ENCODE measurements at places on chromosomes 13 and 19.

GRCh38 chr13:35791184-35791851 is 314.8 kb upstream of the MAB21L1 start:
- no peak for DNase-seq

DNA sequence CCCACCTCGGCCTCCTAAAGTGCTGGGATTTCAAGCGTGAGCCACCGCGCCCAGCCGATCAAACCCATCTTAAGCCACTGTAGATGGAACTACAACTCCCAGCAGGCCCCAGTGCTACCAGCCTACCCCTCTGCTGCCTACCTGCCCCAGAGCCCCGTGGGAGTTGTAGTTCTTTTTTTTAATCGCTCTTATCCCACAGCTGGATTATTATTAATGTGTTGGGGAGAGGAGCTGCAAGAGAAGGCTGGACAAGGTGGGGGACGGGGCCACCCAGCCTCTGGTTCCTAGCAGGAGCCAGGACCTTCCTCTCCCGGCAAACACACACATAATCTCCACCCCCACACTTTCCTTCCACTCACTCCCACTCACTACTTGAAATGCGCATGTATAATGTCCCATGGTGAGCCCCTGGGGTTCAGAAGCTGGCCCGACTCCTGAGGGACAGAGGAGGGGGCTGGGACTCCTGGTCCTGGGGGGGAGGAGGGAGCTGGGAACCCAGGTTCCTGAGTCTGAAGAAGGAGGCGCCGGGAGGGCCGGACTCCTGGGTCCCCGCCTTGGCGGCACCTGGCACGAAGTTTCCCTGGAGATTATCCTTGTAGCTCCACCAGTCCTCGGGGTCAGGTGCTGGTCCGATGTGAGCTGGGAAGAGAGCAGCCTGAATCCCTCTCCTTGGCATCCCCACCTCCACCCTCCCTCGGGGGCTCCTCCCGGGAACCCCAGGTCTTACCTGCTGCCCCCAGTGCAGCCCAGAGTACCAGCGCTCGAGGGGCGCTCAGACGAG is 958 bp downstream of the CA11 start:
- DNase-seq, result peak; percentile 72

- peak; percentile 37 for DNase-seq
Measured at GRCh38 chr19:9848060-9848459, 12.9 kb downstream of the PIN1 start.

GRCh38 chr19:29551774-29552173 is 26.0 kb downstream of the VSTM2B start:
- no peak for DNase-seq

DNA sequence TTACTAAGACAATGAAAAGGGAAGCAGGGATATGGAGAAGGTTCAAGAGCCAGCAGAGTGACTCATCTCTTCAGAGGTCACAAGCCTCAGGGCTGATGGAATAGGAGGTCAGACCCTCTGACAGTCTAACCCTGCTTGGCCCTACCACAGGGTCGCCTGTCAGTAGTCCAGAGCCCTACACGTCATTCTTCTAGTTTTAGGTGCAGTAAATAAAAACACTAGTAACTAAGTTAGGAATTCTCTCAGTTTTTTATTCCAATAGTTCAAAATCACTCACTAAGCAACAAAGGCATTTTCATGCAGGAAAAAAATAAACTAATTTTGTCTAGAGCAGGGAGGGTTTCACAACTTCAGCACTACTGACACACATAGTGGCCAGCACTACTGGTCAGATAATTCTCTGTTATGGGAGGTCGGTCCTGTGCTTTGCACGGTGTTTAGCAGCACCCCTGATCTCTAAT is 27.2 kb downstream of the FOXO1 start:
- no peak for DNase-seq

GRCh38 chr13:39297664-39298171 is 259.5 kb downstream of the NHLRC3 start:
- DNase-seq, result no peak

GRCh38 chr19:12606796-12607195 is 3.8 kb downstream of the ZNF490 start:
- DNase-seq, result no peak

GRCh38 chr13:59901191-59901590 is 262.5 kb downstream of the DIAPH3 start:
- DNase-seq, result no peak

GRCh38 chr13:21909331-21909730 is 238.5 kb downstream of the FGF9 start:
- DNase-seq, result no peak

GRCh38 chr19:15129856-15130585 is 22.8 kb downstream of the SYDE1 start:
- peak; percentile 75 for DNase-seq

- DNase-seq, result no peak
Measured at GRCh38 chr13:70729369-70729768, 621.1 kb upstream of the KLHL1 start.

GRCh38 chr13:72908416-72908815 is 126.5 kb downstream of the PIBF1 start:
- no peak for DNase-seq

DNA sequence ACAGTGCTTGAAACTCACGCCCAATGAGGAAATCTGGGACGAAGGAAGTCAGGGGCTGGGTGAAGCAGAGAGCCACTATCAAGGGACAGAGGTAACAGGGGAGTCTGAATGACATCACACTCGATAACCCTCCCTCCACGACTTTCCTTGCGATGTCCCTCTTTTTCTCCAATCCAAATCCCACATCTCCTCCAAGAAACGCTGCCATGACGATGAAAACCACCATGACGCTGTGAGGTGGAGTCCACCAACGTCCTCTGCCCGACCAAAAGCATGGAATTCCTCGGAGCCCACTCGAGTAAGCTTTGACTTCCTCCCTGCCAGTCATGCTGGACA is 967 bp downstream of the REXO1 start:
- DNase-seq, result no peak

GRCh38 chr13:99894840-99895443 is 76.6 kb downstream of the ZIC5 start:
- DNase-seq, result no peak

- no peak for DNase-seq
Measured at GRCh38 chr13:70634893-70635292, 526.6 kb upstream of the KLHL1 start.

GRCh38 chr19:3466635-3467034 is 13.7 kb downstream of the SMIM24 start:
- DNase-seq, result no peak

- DNase-seq, result no peak
Measured at GRCh38 chr19:18160493-18160970, 7.6 kb downstream of the PIK3R2 start.
